Stimulated activated CD8-positive, alpha-beta memory T cell treated with anti-CD3 and anti-CD28 coated beads, Interleukin-12 subunit alpha, Interleukin-12 subunit beta, amount 100 ng/mL, for 1 hour (primary cell): ENCODE measurements at places on chromosomes 4 and X.
A peak's percentile ranks its signal among the peaks of the same experiment; 100 is the strongest.

DNA sequence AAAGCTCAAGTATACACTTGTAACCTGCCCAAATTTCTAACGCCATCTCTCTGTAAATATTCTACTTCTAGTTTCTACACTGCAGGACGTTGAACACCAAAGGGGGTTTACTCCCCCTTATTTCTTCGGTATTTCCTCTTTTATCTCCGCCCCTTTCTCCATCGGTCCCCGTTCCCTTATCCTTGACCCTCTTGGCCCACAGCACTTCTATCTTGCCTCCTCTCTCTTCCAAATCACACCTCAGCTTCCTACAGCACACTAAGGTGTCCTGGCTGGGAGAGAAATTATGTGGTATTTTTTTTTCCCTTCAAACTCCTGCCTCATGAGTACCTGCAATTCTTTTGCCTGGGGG lies 715 bp downstream of the ZMAT1 start:
- no peak for DNase-seq

DNA sequence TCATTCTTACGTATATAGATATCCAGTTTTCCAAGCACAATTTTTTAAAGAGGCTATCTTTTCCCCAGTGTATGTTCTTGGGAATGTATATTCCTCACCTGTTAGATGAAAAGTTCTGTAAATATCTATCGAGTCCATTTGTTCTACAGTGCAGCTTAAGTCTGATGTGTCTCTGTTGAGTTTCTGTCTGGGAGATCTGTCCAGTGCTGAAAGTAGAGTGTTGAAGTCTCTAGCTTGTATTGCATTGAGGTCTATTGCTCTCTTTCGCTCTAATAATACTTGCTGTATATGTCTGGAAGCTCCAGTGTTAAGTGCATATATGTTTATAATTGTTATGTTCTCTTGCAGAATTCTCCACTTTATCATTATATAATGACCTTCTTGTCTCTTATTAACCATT lies 373.1 kb downstream of the PPARGC1A start:
- no peak for DNase-seq

DNA sequence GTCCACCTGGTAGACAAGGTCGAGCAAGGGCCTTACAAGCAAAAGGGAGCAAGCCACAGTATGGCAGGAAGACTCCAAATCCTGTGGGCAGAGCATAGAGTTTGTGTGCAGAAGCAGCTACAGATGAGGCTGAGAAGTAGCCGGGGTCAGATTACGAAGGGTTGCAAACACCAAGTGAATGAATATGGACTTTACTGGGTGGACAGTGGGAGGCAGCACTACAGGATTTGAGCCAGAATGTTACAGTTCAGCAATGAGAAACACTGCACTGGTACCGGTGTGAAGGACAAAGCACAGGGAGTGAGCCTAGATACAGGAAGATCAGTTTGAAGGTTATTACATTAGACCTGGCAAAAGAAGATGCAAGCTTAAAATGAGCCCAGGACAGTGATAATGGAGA lies 46.1 kb upstream of the HOPX start:
- no peak for DNase-seq

DNA sequence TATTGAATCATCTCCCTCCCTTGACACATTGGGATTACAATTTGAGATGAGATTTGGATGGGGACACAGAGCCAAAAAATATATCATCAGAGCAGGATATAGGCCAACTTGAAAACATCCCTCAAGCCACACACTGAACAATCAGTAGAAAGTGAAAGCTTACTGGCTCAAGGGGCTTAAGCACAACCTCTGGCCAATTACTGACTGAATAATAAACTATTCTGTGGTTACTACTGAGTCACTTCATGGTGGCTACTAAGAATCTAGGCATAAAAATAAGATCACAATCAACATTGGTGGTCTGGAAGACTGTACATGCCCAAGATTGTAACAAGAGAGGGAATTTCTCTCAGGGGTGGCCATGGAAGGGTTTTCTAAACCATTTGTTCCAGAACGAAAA lies 27.4 kb upstream of the GPR174 start:
- no peak for DNase-seq

DNA sequence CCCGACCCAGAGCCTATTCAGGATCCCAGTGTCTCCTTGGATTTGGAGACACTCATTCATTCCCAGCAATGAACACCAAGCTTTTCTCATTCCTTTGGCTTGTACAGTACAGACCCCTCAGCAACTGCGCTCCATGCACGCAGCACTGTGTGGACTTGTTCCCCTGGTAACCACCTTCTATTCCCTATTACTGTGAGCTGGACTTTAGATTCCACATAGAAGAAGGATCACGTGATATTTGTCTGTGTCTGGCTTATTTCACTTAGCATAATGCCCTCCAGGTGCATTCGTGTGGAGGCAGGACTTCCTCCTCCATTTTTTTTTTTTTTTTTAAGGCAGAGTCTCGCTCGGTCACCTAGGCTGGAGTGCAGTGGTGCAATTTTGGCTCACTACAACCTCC lies 106.4 kb downstream of the PHKA2 start:
- no peak for DNase-seq

DNA sequence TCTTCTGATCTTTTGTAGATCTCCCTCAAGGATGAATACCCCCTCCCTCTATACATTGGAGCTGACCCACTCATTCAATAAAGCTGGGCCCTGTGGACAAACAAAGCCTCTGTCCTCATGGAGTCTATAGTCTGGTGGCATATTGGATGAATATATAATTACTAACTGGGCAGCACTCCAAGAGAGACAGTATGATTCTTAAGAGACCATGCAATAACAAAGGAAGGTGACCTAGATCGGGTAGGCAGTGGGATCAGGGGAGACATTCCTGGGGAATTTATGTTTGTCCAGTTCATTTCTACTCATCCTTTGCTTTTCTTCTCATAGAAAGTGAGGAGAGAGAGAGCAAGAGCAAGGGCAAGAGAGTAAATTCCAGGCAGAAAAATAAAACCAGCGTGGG lies 23.5 kb upstream of the CXCL13 start:
- DNase-seq = no peak

DNA sequence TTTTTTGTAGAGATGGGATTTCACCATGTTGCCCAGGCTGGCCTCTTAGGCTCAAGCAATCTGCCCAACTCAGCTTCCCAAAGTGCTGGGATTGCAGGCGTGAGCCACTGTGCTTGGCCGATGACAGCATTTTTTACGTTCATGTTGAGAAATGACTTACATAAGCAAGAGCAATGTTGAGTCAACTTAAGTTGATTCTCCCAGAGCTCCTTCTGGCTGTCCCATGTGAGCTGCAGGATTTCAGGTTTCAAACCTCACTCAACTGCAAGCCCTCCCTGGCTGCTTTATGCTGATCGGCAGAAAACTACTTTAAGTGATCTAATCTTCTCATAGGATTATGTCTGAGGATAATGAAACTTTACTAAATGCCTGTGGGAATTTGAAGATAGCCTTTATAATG lies 86.8 kb downstream of the GC start:
- DNase-seq = no peak

- DNase-seq = no peak
Observed at GRCh38 chrX:46758163-46758955, 559 bp downstream of the SLC9A7 start.

GRCh38 chr4:772776-773175 lies 53.2 kb downstream of the CPLX1 start:
- no peak for DNase-seq

DNA sequence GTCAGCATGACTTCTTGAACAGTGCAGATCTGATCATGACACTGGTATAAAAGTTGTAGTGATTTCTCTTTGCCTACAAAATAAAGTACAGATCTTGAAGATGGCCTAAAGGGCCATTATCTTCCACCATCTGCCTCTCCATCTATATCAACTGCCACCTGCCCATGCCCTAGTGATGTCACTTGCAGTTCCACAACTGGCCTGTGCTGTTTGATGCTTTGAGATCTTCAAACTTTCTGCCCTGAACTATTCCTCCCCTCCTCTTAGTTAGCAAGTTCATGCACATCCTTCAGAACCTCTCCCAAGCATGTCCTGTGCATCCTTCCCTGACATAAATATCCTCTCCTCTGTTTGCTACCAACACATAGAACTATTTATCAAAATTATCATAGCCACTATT lies 217.0 kb downstream of the SOWAHB start:
- no peak for DNase-seq

DNA sequence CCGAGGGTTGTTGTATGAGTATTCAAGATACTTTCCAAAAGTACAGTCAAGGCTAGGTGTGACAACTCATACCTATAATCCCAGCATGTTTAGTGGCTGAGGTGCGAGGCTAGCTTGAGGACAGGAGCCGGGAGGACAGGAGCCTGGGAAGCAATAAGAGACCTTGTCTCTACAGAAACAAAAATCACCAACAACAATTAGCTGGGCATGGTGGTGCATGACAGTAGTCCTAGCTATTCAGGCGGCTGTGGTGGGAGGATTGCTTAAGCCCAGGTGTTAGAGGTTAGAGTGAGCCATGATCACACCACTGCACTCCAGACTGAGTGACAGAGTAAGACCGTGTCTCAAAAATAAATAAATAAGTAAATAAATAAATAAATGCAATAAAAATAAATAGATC lies 91.6 kb downstream of the TLL1 start:
- no peak for DNase-seq

- DNase-seq = no peak
Observed at GRCh38 chrX:114774691-114775090, 190.8 kb downstream of the HTR2C start.

- peak; percentile 30 for DNase-seq
Observed at GRCh38 chrX:10106806-10107205, 50.0 kb upstream of the CLCN4 start.

- no peak for DNase-seq
Observed at GRCh38 chrX:45843518-45843917, 642.8 kb upstream of the DIPK2B start.

GRCh38 chr4:185566972-185567371 lies 31.7 kb upstream of the PDLIM3 start:
- DNase-seq = no peak

GRCh38 chr4:24547979-24548378 lies 36.4 kb downstream of the DHX15 start:
- DNase-seq = no peak

DNA sequence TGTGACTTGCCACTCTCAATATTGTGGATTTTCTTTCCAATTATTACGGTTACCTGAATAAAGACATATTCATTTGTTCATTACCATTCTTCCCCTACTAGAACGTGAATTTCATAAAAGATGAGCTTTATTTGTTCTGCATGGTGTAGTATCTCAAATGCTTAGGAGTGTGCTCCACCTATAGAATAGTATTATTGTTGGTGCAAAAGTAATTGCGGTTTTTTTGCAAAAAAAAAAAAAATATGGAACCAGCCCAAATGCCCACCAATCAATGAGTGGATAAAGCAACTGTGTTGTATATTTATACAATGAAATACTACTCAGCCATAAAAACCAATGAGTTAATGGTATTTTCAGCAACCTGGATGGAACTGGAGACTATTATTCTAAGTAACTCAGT lies 525.5 kb upstream of the PRKX start:
- DNase-seq = no peak

- no peak for DNase-seq
Observed at GRCh38 chr4:19684084-19684483, 567.6 kb upstream of the SLIT2 start.

DNA sequence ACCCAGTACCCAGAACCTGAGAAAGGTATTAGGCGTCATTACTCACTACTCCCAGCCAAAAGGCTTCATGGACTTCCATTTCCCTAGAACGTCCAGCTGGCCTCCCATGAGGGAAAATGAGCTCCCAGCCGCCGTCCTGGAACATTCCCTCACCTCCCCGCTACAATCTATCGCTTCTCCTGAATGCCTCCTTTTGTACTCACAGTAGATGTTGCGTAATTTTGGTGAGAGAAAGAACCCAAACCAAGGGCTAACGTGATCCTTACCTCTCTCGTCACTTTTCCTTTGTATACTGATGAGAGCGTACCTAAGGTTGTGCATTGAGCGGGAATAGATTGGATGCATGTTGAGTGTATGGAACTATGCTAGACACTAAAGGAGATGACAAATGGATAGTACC lies 161.9 kb downstream of the TENM3 start:
- DNase-seq = no peak

- no peak for DNase-seq
Observed at GRCh38 chr4:100929135-100929534, 411.3 kb upstream of the EMCN start.

GRCh38 chr4:176709417-176709816 lies 83.3 kb downstream of the VEGFC start:
- no peak for DNase-seq

DNA sequence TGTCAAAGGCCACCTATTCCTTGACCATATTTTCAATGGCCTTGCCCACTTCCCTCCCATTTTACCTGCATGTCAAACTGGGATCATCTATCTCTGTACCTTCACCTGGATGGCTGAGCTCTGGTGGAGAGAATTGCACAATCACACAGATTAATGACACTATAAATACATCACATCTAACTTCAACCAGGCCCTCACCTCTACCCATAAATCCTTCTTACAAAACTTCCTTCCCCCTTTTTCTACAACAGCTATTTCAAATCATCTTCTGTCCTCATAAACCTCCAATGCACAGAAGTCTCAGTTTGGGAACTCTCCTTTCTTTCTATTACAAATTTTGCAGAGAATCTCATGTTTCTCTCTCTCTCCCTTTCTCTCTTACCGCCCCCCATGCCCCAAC lies 9.2 kb downstream of the PALLD start:
- no peak for DNase-seq

- DNase-seq = no peak
Observed at GRCh38 chr4:81421346-81422218, 50.1 kb downstream of the RASGEF1B start.

- no peak for DNase-seq
Observed at GRCh38 chrX:39843318-39843717, 254.4 kb downstream of the BCOR start.

- no peak for DNase-seq
Observed at GRCh38 chr4:108443585-108443984, 176.8 kb upstream of the RPL34 start.

GRCh38 chr4:176303938-176304337 lies 15.8 kb upstream of the SPCS3 start:
- DNase-seq = no peak

- DNase-seq = no peak
Observed at GRCh38 chr4:94446386-94446785, 5.4 kb upstream of the PDLIM5 start.

GRCh38 chrX:64204252-64204651 lies 1.3 kb downstream of the AMER1 start:
- no peak for DNase-seq

GRCh38 chr4:6030679-6031078 lies 12.4 kb upstream of the C4orf50 start:
- DNase-seq = no peak

- no peak for DNase-seq
Observed at GRCh38 chr4:20318001-20318908, 66.5 kb downstream of the SLIT2 start.

- no peak for DNase-seq
Observed at GRCh38 chr4:139674875-139675550, 9.4 kb downstream of the MGST2 start.
